ENCODE measurements at places on chromosomes 2 and 18.
A peak's percentile ranks its signal among the peaks of the same experiment; 100 is the strongest.

- DNase-seq, result peak; percentile 61
Measured at GRCh38 chr2:236769981-236770671, 200.5 kb downstream of the ACKR3 start.

DNA sequence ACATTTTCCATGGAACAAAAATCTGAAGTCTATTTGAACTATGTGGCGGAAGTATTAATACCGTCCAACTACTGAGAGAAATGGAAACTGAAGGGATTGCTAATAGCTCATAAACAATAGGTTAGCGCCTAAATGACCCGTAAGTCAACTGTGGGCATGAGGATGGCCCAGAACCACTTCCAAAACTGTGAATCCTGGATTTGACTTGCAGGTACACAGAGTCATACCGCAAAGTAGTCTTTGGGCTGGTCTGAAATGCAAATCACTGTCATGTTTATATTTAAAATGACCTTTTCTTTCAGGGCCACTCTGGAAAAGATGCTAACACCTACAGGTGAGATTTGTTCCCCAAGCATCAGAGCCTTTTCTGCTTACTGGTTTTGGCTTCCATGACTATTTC lies 50.6 kb downstream of the STAT4 start:
- DNase-seq, result no peak

DNA sequence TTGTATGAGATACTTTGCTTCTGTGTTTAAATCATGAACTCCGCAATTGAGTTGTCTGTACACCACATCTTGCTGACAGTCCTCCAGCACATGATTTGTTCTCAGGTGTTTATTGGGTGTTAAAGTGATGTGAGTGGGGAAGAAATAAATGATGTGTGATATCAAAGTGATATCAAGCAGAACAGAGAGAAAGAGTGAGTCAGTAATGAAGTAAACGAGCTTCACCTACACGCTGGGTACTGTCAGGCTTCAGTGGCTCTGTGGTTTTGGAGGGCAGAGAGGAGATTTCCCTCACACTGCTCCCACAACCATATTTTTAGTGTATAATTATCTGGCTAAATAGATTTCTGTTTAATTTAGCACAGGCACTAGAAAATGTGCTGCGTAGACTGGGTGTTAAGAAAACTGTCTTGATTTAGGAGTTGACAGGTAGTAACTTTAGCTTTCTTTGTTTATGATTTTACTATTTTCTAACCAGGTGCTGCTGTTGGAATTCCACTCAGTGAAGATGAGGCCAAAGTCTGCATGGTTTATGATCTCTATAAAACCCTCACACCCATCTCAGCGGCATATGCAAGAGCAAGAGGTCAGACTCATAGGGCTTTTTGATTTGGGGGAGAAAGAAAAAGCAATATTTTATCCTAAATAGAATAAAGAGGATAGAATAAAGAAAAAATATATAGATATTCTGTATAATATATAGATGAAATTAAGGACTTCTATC lies 21.2 kb downstream of the ATIC start:
- DNase-seq, result no peak

GRCh38 chr2:229335877-229336346 lies 64.8 kb upstream of the PID1 start:
- DNase-seq, result no peak

GRCh38 chr2:109662889-109663288 lies 48.7 kb downstream of the SOWAHC start:
- no peak for DNase-seq

DNA sequence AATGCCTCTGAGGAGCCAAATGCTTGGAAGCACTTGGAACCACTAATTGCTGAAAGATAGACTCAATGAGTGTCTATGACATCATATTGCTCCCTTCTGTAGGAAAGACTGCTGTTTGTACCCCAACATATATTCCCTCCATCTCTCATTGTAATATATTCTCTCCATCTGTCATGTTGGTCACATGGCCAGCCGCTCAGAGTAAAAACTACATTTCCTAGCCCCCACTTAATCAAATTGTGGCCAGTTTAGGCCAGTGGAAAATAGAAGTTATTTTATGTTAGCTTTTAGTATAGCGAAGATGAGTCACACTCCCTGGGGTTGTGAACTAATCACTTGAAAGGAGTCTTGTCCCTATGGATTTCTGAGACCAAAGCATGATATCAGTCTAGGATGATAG lies 160.2 kb downstream of the HNMT start:
- DNase-seq, result no peak

GRCh38 chr18:48913201-48913600 lies 37.6 kb downstream of the SMAD7 start:
- DNase-seq, result no peak

- no peak for DNase-seq
Measured at GRCh38 chr2:1945819-1946218, 201.5 kb upstream of the PXDN start.

- no peak for DNase-seq
Measured at GRCh38 chr2:226904592-226904991, 68.7 kb downstream of the RHBDD1 start.

DNA sequence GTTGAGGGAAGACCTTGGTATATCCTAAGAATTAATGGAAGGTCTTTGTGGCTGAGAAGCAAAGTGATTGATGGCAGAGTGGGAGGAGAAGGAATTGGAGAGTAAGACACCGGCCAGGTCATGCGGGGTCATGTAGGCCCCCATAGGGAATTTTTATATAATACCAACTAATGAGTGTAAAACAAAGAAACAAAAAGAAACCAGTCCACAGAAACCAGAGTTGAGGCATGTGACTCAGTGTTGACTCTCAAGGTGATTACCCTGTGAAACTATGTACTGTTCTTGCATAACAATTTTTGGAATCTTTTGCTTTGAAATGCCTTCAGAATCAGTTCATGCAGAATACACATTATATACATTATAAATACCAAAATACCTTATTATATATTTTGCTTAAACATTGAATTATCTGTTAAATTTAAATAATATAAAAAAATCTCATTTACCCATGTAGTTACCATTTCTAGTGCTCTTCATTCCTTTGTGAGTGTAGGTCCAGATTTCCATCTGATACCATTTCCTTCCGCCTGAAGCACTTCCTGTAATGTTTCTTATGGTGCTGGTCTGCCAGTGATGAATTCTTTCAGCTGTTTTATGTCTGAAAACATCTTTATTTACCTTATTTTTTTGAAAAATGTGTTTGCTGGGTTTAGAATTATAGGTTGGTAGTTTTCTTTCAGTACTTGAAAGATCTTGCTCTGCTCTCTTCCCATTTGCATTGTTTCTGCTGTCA lies 8.6 kb downstream of the CLIP4 start:
- no peak for DNase-seq

DNA sequence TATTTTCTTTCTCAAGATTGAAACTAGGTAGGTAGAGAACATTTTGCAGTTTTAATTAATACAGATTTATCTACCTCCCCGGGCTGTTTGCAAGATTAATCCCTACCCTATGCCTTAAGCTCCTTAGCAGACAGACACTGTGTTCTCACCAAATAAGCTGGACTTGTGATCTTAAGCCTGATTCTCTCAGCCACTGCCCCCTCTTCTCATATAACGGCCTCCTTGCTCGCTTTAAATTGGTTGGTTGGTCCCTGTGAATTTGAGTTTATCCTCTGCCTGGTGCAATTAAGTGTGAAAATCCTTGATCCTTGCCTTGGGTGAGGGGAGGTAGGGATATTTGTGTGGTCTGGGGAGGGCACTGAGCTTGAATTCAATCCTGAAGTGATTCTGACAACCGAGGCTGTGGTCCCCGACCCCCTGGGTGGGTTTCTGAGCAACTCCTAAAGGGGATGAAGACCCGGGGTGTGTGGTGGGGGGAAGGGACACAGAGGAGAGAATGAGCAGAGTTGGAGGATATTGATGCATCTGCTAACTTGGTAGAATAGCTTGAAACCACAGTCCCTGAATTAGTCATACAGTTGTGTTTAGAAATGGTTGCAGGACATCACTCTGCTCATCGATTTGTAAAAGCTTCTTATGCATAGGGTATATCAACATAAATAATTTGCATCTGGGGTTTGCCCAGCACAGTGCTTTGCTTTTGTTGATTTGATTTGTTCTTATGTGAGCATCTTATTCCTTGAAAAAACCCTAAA lies 36.9 kb upstream of the NCKAP5 start:
- no peak for DNase-seq

DNA sequence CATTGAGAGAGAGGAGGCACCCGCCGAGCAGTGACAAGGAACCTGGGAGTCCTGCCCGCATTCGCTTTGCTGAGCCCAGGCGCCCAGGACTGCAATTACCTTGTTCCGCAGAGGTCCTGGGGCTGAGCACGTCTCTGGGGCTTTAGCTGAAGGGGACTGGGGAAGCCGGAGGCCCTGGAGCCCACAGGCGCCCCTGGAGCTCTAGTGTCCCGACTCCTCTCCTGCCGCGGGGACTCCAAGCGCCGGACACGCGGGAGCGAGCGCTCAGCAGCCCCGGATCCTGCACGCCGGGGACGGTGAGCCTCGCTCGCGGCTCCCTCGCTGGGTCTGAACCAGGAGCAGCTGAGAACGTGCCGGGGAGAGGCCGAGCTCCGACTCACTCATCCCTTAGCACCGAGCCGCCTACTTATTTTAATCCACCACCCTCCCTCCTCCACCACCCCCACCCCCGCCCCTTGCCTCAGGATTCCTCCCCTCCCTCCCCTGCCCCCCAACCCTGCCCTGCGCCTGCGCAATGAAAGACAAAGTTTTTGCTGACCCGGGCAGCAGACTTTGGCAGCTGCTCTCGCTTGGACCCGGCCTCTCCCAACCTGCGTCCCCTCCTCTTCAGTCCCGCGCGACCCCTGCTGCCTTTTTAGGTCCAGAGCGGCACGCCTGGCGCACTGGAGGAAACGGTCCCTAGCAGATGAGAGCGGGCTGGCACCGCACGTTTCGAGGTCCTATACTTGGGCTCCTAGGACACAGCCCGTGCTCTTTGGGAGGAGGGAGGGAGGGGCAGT lies at the start of gene OSR1:
OSR1 (minus strand) TSS at position 382 of the 779 bp plus-strand sequence. CDS start 4,818 bp downstream, outside the sequence.
- no peak for DNase-seq

- DNase-seq, result no peak
Measured at GRCh38 chr2:107543793-107544192, 282.9 kb upstream of the RGPD4 start.

GRCh38 chr2:239793086-239793485 lies 232.1 kb downstream of the NDUFA10 start:
- no peak for DNase-seq

DNA sequence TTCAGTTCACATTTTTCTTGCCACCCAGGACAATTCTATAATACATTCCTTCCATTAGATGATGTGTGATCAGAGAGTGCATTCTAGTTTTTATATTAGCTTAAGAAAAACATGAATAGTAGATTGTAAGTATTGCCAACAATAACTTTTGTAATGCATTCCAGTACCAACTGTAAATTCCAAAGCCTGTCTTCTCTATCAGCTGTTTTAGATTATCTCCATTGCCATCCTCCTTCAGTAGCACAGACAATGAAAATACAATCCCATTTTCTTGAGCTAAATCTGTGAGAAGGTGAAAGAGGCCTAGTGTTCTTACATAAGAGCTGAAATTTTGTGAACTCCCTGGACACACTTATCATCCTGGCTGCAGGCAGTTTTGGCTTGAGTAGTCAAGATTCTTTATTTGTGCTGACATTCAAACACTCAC lies 103.9 kb downstream of the CCBE1 start:
- DNase-seq, result no peak

DNA sequence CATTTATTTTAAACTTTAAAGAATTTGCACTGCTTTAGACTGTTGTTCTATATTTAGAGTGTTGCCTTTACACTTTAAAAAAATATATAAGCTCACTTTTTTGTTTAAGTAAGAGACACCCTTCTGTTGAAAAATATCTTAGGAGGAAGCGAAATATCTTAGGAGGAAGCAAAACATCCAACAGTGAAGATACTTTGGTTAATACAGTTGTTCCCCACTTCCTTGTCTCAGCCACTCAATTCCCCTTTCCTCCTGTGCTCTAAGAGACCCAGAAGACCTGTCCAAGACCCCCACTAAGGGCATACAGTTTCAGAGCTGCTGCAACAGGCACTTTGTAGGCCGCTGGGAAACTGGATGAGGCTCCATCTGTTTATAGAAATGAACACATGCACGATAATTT lies 5.7 kb downstream of the SERPINB8 start:
- DNase-seq, result no peak

GRCh38 chr2:9211496-9211895 lies 4.9 kb downstream of the ASAP2 start:
- DNase-seq, result no peak

DNA sequence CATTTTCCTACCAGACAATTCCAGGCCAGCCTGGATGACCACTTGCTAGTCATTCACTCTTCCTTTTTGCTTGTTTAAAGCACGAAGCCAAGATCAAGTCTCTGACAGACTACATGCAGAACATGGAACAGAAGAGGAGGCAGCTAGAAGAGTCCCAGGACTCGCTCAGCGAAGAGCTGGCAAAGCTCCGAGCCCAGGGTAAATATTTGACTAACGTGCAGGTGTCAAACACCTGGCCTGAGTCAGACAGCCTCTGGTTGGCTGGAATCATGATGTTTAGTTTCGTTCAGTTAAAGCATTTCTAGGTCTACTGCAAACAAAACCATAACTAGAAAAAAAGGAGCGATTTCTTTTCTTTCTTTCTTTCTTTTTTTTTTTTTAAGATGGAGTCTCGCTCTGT lies 44.2 kb upstream of the LYPD6B start:
- no peak for DNase-seq

DNA sequence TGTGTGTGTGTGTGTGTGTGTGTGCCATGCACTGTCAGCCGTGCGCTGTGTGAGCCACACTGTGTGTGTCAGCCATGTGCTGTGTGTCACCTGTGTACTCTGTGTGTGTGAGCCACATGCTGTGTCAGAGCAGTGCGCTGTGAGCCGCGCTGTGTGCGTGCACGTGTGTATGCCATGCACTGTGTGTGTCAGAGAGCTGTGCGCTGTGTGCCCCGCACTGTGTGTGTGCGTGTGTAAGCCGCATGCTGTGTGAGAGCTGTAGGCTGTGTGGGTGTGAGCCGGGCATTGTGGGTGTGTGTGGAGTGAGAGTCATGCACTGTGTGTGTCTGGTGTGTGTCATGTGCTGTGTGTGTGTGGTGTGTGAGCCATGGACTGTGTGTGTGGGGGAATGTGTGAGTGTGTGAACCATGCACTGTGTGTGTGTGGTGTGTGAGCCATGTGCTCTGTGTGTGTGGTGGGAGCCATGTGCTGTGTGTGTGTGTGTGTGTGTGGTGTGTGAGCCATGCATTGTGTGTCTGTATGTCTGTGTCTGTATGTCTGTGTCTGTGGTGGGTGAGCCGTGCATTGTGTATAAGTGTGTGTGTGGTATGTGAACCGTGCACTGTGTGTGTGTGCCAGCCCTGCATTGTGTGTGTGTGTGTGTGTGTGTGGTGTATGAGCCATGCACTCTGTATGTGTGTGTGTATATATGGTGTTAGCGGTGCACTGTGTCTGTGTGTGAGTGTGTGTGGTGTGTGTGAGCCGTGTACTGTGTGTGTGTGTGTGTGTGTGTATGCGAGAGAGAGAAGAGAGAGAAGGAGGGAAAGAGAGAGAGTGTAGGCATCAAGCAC lies 106.4 kb upstream of the TPO start:
- no peak for DNase-seq

GRCh38 chr2:75548036-75548573 lies 12.6 kb downstream of the EVA1A start:
- peak; percentile 13 for DNase-seq

All from BE2C (cell line).